Right lung (tissue), 10 donors: ENCODE measurements at places on chromosomes 1 and 21. TPM values are rescaled to one million over a fixed set of nuclear protein-coding genes. Genes with fewer than 3 reads are reported as not detected.

- DNase-seq = peak; percentile 19
Observed at GRCh38 chr1:228646717-228647522, 88.4 kb upstream of the RHOU start.

- no peak for DNase-seq
Observed at GRCh38 chr1:107704911-107705310, 260.1 kb downstream of the VAV3 start.

DNA sequence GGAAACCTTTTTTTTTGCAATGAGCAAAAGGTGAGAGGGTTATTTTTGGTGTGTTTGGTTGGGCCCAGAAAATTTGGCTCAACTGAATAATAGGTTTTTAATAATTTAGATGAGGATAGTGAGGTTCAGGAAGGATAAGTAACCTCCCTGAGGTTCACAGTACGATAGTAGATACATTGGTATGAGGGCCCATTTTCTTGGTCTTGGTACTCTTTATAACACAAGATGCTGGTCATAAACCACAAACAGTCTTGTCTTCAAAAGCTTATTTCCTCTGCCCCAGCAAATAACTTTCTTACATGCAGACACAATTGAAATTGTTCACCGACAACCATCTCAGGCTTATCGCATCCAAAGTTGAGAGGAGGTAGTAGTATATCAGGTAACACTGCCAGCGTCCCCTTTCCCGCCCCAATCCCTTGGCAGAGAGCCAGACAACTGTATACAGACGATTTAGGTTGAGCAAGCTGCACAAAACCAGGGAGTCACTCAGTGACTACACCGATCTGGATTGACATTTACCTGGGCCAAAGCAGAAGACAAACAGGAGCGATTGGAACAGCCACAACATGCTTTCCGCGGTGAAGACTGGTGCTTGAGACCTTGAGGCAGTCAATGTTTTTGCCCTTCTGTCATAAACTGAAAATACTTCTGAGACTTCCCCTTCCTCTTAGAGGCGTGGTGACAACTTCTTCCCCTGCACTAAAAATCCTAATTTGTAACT lies at the start of gene SLAMF6:
TSS of gene SLAMF6 (minus strand) at position 634 of the 724 bp plus-strand sequence. CDS start at position 571, 63 bp downstream.
- no peak for DNase-seq

GRCh38 chr1:21680918-21681317 lies 11.8 kb upstream of the RAP1GAP start:
- no peak for DNase-seq

GRCh38 chr1:236920286-236920894 lies 83.9 kb downstream of the MT1HL1 start:
- DNase-seq = no peak

- no peak for DNase-seq
Observed at GRCh38 chr1:115145226-115145625, 55.9 kb upstream of the TSPAN2 start.

- DNase-seq = no peak
Observed at GRCh38 chr1:245651093-245651492, 496.3 kb downstream of the KIF26B start.

DNA sequence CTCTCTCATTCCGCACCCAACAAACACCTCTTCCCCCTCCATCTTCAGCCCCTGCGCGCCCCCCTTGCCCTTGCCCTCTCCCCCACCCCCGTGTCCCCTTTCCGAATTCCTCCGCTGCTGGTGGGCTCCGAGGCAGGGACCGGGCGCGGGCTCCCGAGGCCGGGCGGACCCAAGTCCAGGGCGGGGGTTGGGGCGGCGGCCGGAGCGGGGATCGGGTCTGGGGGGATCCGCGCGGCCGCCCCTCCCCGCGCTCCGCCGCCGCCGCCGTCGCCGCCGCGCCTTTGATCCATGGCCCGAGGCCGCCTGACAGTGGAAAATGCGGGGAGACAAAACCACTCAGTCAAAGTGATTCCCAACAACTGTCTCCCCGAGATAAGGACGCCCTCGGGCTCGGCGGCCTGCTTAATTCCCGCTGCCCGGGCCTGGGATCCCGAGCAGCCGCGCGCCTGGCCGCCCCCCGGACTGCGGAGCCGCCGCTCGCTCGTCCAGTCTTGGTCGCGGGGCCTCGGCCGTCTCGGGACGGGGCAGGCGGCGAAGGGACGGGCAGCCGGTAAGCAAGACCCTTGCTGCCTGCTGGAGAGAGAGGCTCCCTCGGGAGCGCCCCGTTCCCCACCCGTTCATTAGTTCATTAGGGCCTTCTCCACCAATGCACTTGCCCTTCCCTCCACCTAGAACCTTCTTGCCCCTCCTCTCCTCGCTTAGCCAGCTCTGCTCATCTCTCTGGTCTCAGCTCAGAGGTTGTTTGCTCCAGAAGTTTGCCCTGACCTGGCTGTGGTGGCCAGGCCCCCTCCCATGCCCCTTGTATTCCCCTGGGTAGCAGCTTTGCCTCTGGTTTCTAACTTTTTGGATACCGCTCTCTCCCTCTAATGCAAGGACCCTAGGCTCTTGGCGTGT lies 86.4 kb downstream of the PAX7 start:
- DNase-seq = no peak

DNA sequence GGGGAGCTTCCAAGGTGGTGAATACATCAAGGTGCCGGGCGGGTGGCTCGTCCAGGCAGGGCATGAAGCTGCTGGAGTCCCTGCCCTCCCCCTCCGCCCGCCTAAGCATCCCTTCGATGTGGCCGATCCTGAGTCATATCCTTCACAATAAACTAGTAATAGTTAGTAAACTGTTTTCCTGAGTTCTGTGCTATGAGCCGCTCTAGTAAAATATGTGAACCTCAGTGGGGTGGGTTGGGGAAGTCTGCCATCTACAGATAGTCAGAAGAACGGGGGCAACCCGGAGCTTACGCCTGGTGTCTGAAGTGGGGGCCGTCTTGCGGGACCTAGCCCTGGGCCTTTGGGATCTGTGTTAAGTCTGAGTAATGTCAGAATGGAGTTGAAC lies 21.6 kb downstream of the C2CD2 start:
- DNase-seq = no peak

GRCh38 chr1:240492832-240493440 lies 119.0 kb downstream of the GREM2 start:
- DNase-seq = no peak

GRCh38 chr1:108036796-108037562 lies 72.0 kb upstream of the VAV3 start:
- DNase-seq = no peak

DNA sequence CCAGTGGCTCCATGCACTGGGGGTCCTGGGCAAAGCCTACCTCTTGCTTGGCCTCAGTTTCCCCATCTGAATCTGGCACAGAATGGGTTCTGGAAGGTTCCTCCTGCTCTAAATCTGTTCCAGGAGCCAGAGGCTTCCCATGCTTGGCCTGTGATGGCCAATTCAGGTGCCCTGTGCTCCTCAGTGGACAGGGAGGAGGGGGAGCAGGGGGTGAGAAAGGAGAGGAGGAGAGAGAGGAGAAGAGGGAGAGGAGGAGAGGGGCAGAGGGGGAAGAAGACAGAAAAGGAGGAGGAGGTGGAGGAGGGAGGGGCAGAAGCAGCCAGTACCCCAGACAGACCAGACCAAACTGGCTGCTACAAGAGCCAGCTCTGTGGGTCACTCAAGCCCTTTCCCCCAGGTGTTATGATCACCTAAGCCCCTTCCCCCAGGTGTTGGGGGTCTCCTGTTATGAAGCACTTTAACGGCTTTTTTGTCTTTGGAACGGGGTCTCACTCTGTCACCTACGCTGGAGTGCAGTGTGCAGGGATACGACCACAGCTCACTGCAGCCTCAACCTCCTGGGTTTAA lies 43.7 kb downstream of the TRIM11 start:
- no peak for DNase-seq

DNA sequence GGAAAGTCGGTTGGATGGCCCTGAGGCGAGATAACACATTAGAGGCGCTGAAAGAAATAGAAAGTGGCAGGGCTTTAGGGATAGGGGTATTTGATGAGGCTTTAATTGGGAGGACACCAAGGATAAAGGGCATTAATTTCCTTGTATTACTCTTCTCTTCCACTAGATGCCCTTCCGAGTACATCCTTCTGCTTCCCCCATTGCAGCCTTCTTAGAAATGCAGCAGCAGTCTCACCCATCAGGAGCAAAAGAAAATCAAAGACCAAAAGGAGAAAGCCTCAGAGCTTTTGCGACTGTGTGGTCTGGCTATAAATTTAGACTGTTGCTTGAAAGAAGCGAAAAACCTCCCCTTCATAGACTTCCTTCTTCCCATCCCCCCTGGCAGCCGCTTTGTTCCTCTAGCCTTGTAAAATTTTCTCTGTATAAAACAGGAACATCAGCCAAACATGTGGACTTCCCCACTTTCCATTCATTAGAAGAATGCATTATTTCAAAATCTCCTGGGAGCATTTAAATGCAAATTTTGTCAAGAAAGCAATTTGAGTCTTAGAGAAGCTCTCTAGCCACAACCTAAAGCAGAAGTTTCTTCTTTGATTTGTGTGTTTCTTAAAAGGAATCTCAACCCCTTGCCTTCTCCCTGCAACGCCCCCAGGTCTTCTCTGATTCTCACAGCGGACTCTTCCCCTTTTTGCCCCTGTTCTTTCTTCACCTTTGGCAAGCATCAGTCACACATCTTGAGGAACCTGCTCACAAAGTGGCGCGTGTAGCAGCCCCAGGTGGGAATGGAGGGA lies 76.6 kb downstream of the NDUFS5 start:
- DNase-seq = no peak

- DNase-seq = no peak
Observed at GRCh38 chr1:243568793-243569192, 281.2 kb downstream of the AKT3 start.

- DNase-seq = no peak
Observed at GRCh38 chr1:67916140-67916886, 83.0 kb upstream of the GNG12 start.

DNA sequence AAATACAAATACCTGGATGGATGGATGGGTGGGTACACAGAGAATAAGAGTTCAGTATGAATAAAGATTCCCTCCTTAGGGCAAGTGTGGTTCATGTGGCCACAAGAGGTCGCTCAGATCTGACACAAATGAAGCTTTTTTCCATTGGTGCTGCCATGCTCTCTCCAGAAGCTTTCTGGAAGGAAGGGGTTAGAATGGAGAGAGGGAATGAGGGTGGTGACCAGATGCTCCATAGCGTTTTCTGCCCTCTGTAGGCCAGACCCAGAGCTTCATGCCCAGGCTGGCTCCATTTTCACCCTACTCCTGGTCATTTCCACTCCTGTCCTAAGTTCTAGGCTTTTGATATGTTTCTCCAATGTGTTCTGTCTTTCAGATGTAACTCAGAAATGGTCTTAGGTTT lies 3.3 kb upstream of the FCRL6 start:
- DNase-seq = peak; percentile 47

DNA sequence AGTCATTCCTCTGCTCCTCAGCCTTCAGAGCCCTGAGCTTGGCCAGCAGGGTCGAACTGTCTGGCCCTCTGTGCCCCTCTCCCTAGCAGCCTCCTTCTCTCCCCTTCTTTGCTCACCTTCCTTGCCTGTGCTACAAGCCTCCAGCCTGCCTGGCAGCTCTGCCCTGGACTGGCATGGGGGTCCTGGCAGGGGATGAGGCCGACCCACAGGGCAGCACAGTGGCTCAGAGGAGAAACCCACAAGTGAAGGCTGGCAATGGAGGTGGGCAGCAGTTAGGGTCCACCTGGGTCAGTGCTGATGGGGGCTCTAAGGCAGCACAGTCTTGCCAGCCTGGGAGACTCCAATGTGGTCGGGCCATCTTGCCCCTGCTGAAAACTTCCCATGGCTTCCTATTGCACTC lies 274.2 kb downstream of the GRIK3 start:
- no peak for DNase-seq

GRCh38 chr1:183915625-183916510 lies 110.9 kb downstream of the RGL1 start:
- DNase-seq = peak; percentile 81

DNA sequence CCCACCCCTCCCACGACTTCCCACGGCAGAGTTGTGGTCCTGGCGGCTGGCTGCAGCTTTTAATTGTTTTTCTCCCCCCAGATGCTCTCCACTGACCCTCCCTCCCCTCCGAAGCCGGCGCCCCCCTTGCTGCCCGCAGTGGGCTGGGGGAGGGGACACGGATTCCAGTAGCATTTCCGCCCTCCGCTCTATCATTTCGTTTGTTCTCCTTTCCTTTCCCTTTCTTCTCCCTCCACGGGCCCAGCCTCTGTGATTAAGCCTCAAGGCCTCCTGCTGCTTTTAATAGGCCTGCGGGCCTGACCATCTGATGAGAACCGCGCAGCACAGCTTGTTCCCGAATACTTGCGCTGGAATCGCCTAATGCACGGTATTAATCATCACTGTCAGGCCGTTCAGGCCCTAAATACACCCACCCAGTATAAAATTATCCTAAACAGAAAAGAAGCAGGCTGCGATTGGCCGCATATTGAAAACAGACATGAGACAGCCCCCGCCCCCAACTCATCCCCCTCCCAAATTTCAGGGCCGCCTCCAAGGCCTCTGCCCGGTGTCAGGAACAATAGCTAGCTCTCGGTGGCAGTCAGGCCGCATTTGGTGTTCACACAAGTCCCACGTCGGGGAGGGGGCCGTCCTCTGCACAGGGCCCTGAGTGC lies 102.0 kb upstream of the ARHGEF16 start:
- no peak for DNase-seq

GRCh38 chr1:39085174-39085573 lies 59.0 kb downstream of the NDUFS5 start:
- DNase-seq = no peak

DNA sequence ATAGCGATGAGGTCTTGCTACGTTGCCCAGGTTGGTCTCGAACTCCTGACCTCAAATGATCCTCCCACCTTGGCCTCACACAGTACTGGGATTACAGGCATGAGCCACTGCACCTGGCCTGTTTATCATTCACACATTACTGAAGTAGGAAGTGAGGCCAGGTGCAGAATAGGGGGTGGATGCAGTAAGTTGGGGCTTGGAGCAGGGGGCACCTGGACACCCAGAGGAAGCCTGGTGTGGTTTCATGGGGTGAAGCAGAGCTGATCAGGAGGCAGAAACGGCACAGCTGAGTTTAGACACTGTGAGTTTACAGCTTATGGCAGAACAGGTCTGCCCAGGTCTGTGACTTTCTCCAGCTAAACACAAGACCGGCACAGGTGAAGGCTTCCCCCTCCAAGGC lies 4.9 kb downstream of the CDA start:
- no peak for DNase-seq

DNA sequence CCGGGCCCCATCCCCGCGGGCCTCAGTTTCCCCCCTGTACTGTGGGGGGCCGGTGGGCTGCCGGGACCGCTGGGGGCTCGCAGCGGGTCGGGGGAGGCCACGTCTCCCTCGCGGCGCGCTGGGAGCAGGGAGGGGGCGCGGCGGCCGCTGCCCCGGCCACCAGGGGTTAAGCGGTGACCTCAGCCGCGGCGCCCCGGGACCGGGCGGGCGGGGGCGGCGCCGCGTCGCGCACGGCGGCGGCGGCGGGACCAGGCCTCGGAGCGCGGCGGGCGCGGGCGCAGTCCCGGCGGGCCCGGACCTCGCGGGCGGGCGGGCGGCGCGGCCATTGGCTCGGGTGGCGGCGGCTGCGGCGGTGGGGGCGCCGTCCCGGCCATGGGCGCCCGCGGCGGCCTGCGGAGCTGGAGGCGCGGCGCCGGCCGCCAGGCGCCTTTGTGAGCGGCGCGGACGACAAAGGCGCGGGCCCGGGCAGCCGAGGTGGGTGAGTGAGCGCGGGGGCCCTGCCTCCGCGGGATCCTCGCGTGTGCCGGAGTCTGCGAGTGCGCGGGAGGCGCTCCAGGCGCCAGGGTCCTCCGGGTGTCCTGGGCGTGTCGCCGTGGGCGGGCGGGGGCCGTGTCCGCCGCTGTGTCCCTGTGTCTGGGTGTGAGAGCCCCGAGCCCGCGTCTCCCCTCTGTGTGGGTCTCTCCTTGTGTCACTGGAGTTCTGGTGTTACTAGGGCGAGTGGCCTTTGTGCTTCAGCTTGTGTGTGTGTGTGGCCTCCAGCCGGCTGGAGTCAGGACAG lies at the start of gene ARHGEF10L:
TSS of gene ARHGEF10L (plus strand) at position 222 of the 778 bp plus-strand sequence. CDS start 40,898 bp downstream, outside the sequence.
- DNase-seq = no peak

Gene IL24
- 0.29 TPM for polyA plus RNA-seq

Gene WNT2B
- polyA plus RNA-seq = 3.5 TPM

Gene ACTN2
- polyA plus RNA-seq = 5.7 TPM

Gene FALEC
- polyA plus RNA-seq = 0.95 TPM

Gene C8B
- polyA plus RNA-seq = not detected
